ENCODE measurements at places on chromosomes 2 and 18.

- DNase-seq, result no peak
Observed at GRCh38 chr2:207230261-207231105, 64.7 kb upstream of the KLF7 start.

DNA sequence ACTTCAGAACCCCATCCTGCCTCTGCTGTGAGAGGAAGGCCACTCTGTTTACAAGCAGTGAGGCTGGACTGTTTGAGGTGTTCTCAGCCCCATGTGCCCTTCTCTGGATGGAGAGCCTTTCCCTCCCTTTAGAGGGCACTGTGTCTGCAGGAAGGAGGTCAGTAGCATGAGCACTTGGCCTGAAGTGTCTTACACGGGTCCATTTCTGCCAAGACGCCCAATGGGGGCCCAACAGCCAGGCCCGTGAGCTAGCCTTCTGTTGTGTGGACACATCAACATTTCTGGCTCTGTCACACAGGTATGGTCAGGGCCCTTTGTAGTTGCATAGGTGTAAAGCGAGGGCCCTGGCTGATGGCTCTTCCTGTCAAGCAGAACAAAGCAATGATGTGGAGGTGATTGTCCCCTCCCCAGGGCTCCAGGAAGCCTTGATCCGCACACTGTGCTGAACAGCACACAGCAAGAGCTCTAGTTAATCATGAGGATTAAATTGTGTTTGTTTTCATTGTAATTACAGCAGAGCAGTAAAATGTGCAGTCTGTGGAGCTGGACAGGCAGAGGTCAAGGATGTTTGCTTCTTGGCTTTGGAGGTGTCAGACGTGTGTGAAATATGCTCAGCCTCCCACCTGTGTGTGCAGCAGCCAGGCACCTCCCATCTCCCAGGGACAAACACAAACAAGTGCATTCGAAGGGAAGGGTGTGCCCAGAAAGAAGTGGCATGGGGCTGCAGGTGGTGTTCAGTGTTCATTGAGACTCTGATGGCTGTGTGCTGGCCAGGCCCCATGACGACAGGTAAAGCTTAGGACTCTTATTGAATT is 132.1 kb downstream of the SH3RF3 start:
- DNase-seq, result no peak

DNA sequence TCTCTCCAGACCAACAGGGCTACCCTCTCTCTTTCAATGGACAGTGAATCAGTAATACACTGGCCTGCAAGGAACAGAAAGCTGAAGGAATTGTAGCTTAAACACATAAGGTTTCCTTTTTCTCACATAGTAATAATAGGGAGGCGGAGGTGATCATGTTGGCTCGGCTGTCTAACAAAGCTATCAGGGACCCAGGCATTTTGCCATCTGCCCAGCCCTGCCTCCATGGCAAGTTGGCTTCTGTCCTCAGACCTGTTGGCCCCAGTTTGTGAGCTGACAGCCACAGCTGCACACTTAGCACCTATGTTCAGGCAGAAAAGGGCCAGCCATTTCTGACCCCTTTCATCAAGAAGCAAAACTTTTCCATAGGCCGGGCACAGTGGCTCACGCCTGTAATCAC is 2.0 kb upstream of the CHRNG start:
- no peak for DNase-seq

DNA sequence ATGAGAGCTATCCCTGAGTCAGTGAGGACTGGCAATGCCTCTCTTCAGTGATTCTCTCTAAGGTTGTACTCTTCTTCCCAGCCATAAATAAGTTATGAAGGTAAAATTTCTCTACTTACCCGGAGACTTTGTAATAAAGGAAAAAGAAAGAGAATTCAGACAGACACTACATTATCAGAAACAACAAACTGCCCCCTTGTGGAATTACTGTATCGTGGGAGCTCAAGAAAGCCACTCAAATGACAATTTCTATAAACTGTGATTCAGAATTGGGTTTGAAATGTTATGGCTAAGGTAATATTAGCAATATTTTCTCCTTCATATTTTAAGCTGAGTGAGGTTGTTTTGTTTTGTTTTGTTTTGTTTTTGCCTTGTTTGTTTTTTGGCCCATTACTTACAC is 155.8 kb upstream of the TANK start:
- DNase-seq, result no peak

- DNase-seq, result no peak
Observed at GRCh38 chr2:16680304-16680703, 14.7 kb upstream of the CYRIA start.

DNA sequence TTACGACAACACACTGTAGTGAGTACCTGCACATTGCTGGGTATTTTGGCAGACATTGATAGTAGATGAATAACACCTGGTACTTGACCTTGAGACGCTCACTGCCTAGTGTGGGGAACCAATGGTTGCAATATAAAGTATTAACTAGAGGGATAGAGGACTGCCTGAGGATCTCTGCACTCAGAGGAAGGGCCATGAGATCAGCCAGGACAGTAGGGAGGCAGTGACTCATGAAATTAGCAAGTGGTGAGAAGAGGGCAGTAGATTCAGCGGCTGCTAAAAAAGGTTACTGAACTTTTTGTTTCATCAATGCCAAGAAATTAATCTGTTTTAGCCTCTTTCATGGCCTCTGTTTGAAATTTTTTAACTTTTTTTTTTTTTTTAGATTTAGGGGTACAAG is 250.8 kb upstream of the TCF4 start:
- no peak for DNase-seq

DNA sequence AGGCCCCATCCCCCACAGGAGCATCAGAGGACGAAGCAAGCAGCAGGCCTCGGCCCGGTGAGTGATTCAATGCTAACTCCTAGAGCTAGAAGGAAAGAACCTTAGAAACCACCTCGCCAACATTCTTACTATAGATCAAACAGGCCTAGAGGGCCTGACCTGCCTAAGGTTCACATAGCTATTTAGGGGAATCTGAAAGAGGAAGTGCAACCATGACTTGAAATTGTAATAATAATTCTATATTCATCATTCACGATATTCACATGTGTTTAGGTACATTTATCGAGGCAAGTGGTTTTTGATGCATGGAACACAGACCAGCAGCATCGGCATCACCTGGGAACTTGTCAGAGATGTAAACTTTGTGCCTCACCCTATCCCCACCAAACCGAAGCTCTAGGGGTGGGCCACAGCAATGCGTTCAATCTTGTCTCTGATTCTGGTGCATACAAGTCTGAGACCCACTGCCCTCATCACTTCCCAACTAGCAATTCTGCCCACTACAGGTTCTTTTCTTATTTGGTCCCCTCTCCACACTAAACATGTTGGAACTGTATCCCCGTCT is 78.0 kb upstream of the DNMT3A start:
- no peak for DNase-seq

DNA sequence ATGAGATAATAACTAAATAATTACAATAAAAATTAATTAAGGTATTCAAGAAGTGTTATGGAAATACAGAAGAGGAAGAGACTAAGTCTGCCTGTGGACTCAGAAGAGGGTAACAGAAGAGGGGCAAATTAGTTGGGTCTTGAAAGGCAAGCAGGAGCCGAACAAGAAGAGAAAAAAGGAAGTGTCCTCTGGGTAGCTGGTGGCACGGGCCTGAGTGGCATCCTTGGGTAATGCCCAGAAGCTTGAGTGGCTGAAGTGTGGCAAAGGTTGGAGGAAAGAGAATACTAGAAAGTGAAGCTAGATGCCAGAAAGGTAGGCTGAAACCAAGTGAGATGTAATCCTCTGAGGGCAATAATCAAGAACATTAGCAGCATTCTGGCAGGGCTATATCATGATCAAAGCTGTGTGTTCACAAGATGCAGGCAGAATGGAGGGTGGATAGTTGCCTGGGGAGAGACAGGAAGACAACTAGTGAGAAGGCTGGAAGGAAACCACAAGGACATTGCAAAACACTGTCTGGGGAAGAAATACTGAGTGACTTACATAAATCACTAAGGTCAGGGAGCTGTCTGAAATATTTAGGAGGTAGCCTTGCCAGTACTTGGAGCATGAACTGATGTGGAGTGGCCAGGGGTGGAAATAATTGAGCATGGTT is 16.2 kb downstream of the DOCK10 start:
- no peak for DNase-seq

DNA sequence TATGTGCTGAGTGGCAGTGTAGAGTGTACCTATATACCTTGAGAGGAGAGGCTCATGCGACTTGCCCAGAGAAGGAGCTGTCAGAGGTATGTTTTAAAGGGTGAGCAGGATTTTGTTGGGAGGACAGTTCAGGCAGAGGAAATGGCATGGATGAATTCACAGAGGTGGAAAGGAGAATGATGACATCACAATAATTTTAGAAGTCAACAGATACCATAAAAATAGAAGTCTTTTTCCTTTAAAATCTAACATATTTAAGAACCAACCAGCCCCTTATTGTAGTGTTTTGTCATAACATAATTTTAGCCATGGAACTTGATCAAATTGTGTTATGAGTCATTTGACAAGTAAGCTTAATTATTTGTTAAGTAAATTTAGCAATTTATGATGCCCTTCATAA is 538.1 kb upstream of the GYPC start:
- no peak for DNase-seq

DNA sequence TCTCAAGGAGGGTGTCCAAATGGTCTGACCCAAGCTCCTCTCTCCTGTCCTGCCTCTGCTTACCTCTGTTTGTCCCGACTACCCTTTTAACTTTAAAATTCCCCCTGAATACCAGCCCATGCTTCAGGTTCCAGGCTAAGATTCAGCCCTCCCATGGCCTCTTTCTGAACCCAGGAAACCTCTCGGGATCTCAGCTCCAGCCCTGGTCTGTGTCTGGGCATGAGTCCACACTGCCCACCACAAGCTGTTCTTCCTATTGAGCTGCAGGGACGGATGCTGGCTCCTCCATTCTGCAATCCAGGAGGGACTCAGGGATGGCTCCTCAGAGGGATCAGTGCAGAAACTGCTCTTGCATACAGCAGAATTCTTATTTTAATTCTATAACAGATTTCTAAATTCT is 78.9 kb downstream of the MYT1L start:
- DNase-seq, result no peak

GRCh38 chr2:66343259-66343658 is 91.7 kb upstream of the MEIS1 start:
- DNase-seq, result no peak

DNA sequence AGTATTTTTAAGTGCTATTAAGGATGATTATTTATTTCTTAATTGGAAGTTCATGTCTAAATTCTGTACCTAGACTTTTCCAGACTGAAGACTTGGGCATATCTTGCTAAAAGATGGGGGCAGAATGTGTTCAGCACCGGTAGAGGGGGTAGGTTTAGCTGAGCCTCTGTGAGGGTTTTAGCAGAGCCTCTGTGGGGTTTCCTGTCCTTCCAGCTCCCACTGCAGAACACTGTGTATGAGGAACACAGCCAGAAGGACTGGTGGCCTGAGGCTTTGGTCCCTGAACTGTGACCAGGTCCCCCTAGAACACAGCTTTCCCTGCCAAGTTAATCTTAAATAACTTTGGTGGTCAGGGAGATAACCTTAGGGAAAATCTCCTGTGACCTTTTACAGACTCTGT is 123.4 kb upstream of the EPC2 start:
- DNase-seq, result no peak

- no peak for DNase-seq
Observed at GRCh38 chr2:5538772-5539171, 153.4 kb upstream of the SOX11 start.

DNA sequence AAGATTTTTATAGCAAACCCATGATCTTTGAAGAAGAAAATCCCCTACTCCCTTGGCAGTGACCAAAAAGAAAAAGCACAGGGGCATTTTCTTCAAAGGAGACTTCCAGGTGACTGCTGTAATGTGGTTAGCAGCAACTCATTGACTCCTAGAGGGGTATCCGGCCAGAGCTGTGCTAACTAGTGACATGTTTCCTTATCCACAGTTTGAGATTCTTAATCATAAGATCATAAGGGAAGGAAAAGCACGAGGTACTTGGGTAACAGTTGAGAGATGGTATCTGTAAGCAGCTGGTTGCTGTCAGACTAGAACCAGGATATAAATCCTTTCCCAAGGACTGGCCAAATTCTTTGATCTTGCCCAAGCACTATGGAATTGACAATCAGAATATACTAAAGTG is 124.7 kb downstream of the MREG start:
- DNase-seq, result no peak

DNA sequence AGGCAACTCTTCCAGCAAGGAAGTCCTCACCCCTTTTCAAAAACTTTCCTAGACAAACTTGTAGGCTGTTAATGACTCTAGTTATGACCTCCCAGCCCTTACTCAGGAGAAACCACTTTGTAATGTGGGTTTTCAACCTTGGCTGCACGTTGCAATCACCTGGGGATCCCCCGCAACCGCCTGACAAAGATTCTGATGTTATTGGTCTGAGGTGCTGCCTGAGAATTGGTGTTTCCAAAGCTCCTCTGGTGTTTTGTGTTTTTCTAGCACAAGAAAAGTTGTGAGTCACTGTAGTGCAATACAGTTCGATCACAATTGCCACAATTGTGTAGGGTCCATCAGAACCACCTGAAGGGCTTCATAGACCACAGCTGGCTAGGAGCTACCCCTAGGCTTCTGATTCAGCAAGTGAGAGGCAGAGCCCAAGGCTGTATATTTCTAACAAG is 121.6 kb downstream of the SP100 start:
- no peak for DNase-seq

DNA sequence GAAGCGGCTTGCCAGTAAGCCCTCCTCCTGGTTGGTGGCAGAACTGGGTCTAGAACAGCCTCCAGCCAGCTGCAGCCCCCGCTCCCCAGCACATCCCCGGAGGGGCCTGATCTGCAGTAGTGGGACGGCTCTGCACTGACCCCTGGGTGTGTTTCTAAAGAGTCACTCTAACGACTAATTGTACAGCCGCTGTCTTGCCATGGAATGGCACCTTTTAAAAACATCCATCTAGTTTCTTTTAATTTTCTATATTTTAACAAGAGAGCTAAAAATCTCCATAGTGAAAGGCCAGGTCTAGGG is 82.0 kb downstream of the MTCL1 start:
- no peak for DNase-seq

- DNase-seq, result no peak
Observed at GRCh38 chr18:52408800-52409302, 68.9 kb downstream of the DCC start.

- peak; percentile 11 for DNase-seq
Observed at GRCh38 chr2:191302459-191303139, 57.4 kb downstream of the MYO1B start.

DNA sequence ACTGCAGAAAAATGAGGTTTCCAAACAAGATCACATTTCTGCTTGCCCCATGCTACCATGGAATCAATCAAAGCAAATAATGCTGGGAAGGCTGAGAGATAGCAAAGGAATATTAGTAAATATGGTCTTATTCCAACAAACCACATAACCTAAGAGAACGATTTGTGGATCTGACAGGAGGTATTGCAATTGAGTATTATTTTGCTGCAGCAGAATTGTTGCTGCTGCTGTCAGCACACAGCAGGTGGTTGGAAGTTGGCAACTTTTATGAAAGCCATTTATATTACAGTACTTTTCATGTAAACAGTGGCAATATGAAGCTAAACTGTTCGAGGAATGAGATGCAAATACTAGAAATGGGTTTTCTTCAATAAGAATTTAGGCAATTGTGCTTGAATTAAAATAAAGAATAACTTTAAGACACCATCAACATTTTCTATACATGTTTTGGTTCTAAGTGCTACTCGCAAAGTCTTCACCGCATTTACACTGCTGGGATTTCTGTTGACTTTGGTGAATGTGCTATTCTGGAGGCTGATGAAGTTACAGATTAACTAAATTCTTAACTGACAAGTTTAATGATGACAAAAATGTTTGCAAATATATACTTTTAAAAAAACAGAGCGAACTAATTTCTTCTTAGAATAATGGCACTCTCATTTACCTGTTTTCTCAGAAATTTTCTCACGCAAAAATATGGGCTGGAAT is 1285.7 kb downstream of the CNTNAP5 start:
- DNase-seq, result no peak

- DNase-seq, result no peak
Observed at GRCh38 chr2:70280242-70280798, 13.2 kb downstream of the SNRPG start.

- DNase-seq, result no peak
Observed at GRCh38 chr18:45359275-45360009, 255.8 kb upstream of the SLC14A2 start.

All from DMS 273 treated with DMSO at 0.1 percent for 48 hours (cell line).